ENCODE measurements at places on chromosomes 1 and 21. TPM values are rescaled to one million over a fixed set of nuclear protein-coding genes. Genes with fewer than 3 reads are reported as not detected.

Gene ACAP3
- total RNA-seq, result 73.3 TPM

DNA sequence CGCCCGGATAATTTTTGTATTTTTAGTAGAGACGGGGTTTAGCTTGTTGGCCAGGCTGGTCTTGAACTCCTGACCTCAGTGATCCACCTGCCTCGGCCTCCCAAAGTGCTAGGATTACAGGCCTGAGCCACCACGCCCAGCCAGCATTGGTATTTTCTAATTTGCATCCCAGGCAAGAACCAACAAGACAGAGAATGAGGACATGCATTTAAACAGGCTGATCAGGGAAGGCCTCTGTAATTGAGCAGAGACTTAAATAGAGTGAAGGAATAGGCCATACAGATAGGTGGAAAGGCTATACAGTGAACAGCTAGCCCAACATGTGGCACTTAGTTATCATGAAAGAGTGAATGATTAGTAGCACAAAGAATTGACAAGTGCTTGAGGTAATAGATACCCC, 230.4 kb downstream of the SLC35F3 start:
- no peak for DNase-seq

GRCh38 chr1:2575801-2576663, 10.5 kb upstream of the PRXL2B start:
- DNase-seq, result no peak

GRCh38 chr21:25273959-25274358, 333.3 kb downstream of the MRPL39 start:
- no peak for DNase-seq

Gene CFH
- 126 TPM for total RNA-seq

DNA sequence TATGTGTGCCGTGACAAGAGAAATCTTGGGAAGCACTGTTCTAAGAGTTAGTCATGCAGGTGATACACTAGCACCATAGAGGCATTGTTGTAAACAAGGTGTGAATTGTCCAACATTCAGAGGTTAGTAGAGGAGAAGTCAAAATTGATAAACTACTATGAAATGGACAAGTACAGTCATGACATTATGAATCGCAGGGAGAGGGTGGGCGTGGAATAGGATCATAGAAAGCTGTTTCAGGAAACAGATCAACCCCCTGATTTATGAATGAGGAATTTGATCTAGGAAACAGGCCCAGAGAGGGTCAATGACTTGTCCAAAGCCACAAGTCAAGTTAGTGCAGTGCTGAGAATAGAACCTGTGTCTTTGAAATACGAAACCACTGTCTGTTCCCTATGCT, 58.5 kb upstream of the LAX1 start:
- no peak for DNase-seq

DNA sequence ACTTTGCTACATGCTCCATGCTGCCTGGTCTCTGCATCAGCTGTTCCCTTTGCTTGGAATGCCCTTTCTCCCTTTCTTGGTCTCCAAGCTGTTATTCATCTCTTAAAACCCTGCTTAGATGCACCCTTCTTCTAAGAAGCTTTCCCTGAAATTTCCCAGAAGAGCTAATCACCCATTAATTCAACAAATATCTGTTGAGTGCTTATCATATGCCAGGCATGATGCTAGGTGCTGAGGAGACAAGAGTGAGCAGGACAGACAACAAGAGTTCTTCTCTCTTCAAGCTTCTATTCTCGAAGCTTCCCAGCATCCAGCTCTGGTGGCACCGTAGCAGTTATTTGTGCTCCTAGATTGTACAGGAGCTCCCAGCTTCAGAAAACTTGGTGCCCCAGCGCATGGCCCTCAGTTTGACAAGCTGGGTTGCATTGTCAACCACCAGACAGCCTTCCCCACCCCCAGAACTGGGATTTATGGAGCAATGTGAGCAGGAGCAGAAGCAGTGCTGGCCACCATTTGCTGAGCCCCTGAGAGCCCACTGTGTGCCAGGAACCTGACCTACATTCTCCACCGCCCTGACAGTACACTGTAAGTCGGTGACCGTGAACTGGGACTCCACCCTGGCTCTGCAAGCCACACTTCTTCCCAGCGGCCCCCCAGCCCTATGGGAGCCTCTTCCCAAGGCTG, 68.0 kb upstream of the ACOT11 start:
- no peak for DNase-seq

GRCh38 chr1:145990249-145990855, 6.0 kb downstream of the TXNIP start:
- no peak for DNase-seq

DNA sequence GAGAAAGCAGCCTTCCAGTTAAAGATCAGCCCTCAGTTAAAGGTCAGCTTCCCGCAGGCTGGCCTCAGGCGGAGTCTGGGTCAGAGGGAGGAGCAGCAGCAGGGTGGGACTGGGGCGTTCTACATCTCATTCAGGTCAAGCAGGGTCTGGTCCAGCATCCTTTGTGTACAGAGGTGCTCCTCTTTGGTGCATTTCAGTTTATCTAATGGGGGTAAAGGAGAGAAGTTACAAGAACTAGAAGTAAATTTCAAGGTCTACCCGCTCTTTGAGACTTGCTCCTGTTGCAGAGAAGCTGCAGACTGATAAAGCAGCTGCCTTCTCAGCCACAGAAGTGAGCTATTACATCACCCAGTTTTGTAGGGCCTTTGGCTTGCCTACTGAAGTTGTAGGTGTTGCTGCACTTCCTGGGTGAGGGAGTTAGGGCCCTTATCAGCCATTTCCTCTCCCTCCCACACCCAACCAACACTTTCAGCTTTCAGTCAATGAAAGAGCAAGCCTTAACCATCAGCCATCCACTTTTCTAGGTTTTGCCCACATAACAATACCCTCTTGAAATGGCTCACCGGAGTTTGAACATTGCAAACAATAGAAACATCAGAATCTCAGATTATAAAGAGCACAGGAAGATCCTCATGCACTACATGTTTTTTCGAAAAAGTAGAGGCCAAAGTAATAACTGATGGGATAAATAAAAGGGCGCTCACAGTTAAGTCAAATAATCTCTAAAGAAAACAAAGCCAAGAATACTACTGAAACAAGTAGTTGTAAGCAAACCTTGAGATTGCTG, 2.8 kb upstream of the NUP210L start:
- no peak for DNase-seq

DNA sequence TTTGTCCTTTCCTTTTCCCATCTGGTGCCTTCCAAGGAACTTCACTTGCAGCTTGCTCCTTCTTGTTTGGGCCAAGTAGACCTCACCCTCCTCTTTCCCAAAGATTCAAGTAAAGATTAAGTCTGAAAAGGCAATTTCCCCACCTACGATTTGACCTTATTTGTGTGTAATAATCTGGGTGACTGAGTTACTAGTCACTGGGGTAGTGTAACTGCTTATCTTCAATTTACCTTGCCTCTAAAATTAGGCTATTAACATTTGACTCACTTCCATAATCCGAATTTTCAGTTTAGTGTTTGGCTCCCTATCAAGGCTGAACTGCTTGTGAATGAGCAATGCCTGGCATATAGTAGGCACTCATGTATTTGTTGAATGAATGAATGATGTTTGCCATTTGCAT, 59.6 kb downstream of the PLA2G4A start:
- no peak for DNase-seq

Gene ADCY10
- 0.21 TPM for total RNA-seq

GRCh38 chr21:29193072-29193471, 62.6 kb downstream of the MAP3K7CL start:
- DNase-seq, result peak; percentile 55

GRCh38 chr1:95793893-95794292, 559.9 kb downstream of the RWDD3 start:
- no peak for DNase-seq

DNA sequence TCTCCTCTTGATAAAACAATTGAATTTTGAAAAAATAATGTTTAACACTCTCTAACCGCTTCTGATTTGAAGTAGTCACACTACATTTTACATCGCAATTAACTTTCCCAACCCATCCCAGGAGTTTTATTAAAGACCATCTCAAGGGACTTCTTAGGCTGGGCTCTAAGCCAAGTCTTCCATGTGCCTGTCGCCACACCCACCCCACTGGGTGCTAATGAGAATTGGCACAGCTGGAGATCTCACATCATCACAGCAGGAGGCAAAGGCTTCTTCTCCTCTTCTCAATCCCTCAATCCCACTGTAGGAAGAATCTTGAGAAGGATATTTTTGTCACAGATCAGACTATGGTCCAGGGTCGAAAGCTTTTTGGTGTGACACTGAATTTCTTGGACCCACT, 328.9 kb downstream of the NUF2 start:
- no peak for DNase-seq

Gene CFAP74
- total RNA-seq, result 0.62 TPM

DNA sequence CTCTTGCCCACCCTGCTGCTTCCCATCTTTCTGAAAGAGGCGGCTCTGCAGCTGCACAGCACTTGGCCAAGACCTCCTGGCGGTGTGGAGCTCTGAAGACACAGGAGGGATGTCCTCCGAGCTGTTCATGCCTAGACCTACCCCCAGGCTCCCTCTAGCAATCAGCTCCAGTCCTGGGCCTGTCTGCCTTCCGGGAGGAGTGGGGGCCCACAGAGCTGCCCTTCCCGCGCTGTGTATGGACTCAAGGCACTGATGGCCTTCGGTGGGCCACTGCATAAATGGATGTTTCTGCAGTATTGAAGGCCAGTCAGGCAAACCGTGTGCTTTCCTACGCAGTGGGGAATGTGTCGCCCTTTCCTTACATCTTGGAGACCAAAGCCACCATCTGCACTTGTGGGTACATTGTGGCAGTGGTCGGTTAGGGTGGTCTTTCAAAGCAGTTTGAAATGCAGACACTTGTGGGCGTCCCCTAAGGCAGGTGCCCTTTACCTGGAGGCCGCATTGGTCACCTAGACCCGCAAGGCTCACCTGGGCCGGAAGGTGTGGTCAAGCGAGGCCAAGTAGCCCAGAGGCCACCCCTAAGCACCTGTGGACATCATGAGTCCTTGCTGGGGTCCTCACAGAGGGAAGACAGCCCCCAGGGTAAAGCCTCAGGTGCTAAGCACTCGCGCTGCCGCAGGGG, 912 bp upstream of the PKNOX1 start:
- peak; percentile 17 for DNase-seq

GRCh38 chr1:204157962-204158361, 6.1 kb upstream of the ETNK2 start:
- no peak for DNase-seq

- no peak for DNase-seq
Observed at GRCh38 chr1:68384872-68385411, 64.8 kb downstream of the RPE65 start.
